T-helper 1 cell (primary cell): ENCODE measurements at places on chromosomes 2 and 18.

GRCh38 chr2:164287056-164287455 is 334.2 kb downstream of the GRB14 start:
- no peak for DNase-seq

GRCh38 chr2:54602736-54603322 is 120.6 kb upstream of the EML6 start:
- DNase-seq: no peak

DNA sequence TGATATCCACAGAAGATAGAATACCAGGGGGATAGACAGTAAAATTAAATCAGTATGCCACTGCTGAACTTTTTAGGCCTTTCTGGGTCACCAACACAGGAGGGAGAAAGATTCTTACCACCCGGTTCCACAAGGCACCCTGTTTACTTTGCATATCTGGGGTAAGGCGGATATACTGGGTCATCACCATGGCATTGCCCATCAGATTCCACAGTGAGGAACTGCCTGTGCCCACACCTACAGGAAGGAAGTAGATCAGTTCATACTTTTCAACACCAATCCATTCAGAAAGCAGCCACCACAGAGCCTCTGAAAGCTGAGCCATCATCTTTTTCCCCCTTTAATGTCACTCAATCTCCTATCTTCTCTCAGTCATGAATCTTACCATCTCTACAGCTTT is 2.0 kb downstream of the LMAN2L start:
- DNase-seq: no peak

DNA sequence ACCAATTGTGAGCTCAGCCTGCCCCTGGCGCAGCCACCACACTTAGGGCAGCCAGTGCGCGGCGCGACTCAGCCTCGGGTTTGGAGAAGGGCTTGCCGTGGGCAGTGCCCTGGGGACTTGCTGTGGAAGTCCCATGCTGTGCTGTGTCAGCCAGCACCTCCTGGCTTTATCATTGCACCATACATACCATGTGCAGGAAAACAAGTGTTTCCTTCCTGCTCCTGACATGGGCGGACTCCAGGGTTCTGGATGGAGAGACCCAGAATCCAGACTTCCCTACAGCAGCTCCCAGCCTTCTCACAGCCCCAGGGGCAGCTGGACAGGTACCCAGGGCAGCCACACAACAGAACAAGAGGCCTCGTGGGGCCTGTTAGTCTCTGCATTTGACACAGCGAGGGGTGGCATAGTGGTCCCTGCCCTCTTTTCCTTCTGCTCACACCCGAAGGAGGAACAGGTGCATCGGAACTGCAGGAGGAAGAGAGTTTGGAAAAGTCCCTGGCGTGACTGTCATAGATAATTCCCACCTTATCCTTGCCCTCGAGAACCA is 54.2 kb downstream of the SDC1 start:
- no peak for DNase-seq

GRCh38 chr18:45197526-45197970 is 417.7 kb upstream of the SLC14A2 start:
- no peak for DNase-seq

DNA sequence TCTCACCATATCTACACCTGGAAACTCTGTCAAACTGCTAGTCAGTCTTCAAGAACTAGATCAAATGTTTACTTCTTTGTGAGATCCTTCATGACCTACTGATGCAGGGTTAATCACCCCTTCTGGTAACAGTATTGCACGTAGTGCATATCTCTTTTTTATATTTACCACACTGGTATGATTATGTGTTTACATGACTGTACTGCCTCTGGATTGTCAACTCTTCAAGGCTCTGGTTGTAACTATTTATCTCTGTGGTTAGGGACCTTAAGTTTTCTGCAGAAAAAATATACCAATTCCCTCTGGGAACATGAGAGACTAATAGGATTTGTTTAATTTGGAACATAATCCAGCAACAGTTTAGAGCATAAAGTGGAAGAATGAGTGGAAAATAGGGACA is 135.5 kb downstream of the PDE1A start:
- DNase-seq: no peak

DNA sequence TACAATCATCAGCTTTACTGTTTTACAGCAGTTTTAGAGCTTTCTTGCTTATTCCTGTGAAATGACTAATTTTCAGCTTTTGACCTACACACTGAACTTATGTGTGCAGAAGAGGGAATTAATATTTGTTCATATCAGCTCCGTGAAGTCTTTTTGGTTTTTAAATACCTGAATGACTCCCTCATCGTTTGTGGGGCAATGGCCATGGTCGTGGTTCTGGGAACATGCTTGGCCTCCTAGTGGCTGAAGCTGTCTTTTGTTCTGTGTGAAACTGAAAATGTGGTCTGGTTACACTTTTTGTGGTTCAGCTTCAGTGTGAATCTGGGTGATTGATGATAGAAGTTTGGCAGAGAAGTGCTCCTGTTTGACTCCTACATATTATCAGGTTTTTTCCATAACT is 408.1 kb downstream of the THSD7B start:
- DNase-seq: no peak

GRCh38 chr2:153222231-153223165 is 256.1 kb downstream of the RPRM start:
- no peak for DNase-seq

GRCh38 chr2:27809761-27810241 is 38.3 kb downstream of the MRPL33 start:
- no peak for DNase-seq

DNA sequence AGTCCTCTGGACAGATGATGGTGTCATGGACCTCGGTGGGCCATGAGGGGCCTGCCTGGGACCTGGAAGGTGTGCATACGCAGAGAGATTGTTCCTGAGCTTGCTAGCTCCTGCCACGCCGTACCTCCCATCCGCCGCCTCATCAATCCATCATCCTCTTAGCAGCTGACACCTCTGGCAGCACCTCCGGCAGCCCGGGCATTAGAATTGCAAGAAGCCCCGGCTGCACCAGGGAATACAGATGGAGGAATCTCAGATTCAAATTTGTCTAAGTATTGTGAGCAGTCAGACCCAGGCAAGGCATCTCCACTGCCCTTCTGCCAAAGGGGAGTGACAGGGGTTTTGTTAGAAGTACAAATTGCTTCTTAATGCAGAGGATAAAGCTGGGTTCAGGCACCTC is 4.5 kb downstream of the C1QL2 start:
- DNase-seq: no peak

DNA sequence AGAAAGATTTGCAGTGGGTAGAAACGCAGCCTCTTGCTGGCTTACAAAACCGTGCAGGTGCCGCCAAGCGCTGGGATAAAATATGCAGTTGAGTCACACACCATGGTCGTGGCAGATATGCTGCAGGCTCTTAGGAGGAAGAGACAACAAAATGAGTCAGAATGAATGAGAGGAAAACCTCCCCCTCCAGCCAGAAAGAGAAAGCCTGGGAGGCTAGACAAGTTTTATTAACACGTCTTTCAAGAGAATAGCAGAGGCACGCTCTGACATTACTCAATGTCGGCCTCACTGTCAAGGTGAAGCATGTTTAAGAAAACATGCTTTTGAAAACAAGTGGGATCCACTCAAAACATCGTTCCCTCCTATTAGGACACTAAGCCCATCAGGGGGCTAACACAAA is 37.1 kb upstream of the ZCCHC2 start:
- DNase-seq: no peak

- no peak for DNase-seq
These were observed 74.5 kb upstream of the NCKAP5 start for GRCh38 chr2:133642791-133643191.

DNA sequence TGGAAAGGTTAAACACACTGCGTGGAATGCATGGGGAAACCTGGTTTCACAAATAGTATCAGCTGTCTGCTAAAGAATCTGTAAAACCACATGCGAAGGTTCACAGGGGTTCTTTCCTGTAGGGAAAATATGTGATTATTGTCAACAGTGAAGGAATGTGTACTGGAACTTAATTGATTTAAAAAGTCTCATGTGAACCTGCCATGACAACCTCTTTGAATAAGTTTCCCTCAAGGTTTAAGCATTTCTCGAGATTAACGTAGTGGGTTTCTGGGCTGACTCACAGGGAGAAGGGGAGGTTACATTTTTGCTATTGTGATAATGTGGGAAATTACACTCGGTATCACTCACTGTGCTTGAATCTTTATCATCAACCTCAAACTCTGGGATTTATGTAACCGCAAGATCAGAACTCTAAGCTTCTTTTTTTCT is 28.2 kb upstream of the IL1R1 start:
- DNase-seq: peak; percentile 20

DNA sequence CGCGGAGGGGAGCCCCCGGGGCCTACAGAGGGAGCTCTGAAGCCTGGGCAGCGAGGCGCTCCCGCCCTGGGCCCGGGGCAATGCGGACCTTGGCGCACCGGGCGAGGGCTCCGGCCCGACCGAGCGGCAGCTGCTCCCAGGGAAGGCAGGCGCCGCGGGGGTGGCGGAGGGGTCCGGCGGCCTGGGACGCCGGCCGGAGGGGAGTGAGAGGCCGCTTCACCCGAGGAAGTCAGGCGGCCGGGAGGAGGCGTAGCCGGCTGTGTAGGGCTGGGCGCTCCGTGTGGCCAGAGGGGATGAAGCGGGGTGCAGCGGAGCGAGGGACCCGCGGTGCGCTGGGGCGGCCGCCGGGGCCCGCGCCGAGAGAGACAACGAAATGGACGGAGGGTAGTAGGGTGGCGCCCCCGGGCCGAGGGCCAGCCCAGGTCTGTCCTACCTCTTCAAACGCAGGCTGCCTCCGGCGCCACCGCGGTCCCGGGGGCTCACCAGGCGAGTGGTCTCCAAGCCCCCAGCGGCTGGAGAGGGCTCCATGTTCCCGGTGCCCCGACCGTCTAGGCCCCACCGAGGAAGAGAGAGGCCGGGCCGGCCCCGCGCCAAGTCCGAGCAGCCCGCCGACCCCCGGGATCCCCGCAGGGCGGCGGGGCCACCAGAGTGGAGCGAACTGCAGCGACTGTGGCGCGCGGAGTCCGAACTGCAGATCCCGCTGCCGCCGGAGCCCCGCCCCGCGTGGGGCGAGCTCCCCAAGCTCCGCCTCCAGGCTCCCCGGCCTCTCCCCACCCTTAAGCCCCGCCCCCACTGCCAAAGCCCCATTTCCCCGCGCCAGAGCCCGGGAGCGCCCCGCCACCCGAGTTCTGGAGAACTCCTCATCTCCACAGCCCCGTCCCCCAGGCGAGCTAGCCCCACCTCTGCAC is at the start of gene SLC30A3:
Gene SLC30A3 (minus strand): TSS at position 669 of the 908 bp plus-strand sequence. CDS start 141 bp downstream, at position 528.
- peak; percentile 62 for DNase-seq

- DNase-seq: peak; percentile 47
These were observed 70.5 kb upstream of the PPP1CB start for GRCh38 chr2:28681158-28681571.

GRCh38 chr2:367246-367645 is 79.4 kb upstream of the ALKAL2 start:
- no peak for DNase-seq

GRCh38 chr18:38801640-38802039 is 1236.0 kb upstream of the CELF4 start:
- no peak for DNase-seq

- DNase-seq: no peak
These were observed 160.5 kb downstream of the STK39 start for GRCh38 chr2:168086851-168087250.

GRCh38 chr2:240919786-240920782 is 13.9 kb downstream of the CROCC2 start:
- no peak for DNase-seq

DNA sequence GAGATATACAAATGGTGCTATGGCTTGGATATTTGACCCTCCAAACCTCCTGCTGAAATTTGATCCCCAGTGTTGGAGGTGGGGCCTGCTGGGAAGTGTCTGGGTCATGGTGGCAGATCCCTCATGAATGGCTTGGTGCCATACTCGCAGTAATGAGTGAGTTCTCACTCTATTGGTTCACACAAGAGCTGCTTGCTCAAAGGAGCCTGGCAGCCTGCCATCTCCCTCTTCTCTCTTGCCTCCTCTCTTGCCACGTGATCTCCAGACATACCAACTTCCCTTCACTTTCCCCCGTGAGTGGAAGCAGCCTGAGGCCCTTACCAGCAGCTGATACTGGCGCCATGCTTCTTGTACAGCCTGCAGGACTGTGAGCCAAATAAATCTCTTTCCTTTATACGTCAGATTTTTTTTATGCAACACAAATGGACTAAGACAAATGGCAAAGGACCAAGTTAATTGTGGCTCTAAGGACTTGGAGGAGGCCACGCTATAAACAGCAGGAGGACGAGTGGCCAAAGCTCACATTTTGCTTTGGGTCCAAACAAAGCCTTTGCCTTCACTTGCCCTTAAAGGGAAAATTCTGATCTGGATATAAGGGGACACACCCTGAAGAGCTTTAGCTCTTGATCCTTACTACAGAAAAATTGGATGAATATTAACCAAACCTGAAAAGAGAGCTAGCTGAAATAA is 214.7 kb downstream of the SS18 start:
- DNase-seq: no peak

- no peak for DNase-seq
These were observed 1.0 kb upstream of the B3GNT7 start for GRCh38 chr2:231394211-231395141.

GRCh38 chr2:173282795-173283545 is 71.7 kb upstream of the CDCA7 start:
- no peak for DNase-seq

DNA sequence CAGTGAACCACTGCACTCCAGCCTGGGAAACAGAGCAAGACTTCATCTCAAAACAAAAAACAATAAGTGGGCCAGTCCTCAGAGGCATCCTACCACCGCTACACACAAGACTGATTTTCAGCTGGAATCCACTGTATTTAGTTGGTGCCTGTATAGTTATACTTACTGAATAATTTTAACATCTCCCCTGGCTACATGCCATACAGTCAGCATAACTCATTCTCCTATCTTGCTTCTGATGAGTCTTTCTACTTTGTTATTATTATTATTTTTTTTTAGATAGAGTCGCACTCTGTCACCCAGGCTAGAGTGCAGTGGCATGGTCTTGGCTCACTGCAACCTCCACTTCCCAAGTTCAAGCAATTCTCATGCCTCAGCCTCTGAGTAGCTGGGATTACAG is 19.9 kb upstream of the CAB39 start:
- no peak for DNase-seq

DNA sequence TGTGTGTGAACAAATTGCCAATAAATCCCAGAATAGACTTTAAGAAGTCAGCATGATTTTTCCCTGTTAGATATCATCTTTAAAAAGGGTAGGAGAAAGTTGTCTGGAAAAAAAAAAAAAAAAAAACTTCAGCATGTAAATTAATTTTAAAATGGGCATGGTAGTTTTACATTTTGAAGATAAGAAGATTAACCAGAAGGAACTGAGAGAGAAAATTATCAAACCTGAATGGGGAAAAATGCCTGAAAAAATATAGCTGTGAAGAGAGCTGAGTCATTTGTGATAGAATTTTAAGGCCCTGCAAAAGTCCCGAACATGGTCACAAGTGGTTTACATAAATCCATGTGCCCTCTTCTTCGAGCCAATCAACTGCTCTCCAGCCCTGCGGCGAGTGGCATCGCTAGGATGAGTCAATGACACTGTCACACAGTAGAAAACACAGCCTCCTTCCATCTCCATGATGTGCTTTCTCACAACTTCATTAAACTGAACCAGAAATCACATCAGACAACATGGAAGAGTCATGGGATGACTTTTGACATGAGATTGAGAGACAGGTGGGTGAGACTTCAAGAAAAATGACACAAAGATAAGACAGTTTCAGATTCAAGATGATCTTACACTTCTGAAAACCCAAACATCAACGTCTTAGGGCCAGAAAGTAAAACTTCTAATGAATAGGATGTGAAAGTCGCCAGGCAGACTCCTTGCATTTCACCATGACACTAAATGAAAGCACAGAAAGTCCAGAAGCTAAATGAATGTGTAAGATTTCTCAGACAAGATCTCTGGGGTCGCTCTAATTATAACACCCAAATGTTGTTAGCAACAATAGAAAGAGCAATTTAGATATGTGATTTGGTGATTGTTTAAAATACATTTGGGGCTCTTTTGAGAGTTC is 273.0 kb upstream of the ID2 start:
- DNase-seq: no peak

GRCh38 chr2:176068419-176068832 is 15.3 kb downstream of the EVX2 start:
- DNase-seq: no peak
